Amniotic stem cell (primary cell): ENCODE measurements at places on chromosomes 7 and 10.

DNA sequence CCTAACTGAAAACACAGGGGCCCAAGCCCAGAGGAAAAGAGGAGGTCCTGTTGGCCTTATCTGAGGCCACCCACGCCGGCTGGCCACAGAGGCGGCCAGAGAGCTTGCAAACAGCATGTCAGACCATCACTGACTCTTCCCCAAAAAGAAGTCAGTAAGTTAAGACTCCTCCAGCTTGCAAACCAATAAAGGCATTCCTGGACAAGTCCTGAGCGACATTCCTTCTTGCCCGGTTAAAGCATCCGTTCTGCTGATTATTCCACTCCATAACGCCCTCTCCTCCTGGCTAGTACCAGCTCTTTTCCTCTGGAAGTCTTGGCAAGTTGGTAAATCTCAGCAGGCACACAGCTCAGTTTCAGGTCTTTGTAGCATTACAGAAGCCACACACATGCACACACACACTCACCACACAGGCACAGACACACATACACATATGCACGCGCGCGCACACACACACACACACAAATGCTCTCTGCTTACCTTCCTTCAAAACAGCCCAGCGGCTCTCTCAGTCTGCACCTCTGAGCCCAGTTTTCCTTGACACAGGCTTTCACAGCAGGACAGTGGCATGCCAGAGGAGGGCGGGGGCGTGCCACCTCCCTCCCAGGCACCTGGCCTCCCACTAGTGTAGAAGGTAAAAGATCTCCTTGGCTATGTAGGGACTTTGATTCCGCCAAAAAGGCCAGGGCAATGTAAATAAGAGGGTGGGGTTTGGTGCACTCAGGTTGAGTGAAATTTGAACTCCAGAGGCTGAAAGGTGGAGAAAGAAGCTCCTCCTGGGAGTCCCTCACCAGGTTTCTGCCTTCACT is 201.4 kb downstream of the TNS3 start:
- no peak for DNase-seq

GRCh38 chr10:27285093-27285492 is 44.5 kb upstream of the ACBD5 start:
- no peak for DNase-seq

DNA sequence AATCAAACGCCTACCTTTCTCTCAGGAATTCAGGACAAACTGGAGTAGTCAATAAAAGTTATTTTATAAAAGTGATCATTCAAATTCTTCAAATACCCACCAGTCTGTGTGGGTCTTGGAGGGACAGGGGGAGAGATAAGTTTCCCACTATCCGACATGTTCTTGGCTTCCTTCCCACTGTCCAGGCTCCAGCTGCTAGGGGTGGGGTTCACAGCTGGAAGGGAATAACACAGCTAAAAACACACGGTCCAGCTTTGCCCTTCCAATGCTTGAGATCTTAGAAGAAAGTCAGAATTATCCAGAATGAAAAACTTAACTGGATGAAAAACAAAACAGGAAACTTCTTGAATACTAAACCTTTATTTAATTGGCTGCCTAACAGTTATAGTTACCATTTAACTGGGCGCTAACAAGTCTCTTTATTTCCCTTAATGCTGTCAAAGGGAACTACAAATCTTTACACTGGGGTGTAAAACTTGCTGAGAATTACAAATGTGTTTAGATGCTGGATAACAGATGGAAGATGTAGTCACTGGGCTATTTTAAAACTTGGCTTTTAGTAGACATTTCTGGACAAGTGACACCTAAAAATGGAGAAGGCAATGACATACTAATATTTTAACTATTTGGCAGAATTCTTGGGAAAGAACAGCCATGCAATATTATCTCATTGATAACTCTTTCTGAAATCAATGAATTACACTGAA is 172.8 kb upstream of the IMMP2L start:
- DNase-seq: no peak

DNA sequence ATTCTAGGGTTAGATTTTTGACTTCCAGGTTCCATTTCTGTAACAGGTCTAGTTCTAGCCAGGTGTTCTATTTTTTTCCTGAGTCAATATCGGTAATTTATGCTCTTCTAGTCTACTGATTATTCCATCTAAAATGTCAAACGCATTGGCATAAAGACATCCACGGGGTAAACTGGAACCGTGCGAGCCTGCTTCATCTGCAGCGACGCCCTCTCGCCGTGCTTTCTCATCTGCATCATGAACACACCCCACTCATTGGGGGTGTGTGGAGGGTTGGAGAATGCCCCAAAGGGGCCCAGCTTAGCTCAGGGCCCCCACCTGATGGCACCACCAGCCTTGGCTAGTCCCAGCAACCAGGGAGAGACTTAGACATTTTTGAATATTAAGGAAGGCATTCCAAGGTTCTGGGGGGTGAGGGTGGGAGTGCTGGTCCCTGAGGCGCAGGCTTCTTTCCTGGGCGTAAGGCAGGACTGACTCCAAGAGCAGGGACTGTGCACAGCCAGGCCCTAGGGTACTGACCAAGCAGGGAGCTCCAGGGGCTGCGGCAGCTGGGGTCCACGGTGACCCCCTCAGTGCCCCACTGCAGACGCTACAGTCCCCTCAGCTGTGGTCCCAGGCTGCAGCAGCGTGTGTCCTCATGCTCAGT is 12.9 kb upstream of the CRYGN start:
- DNase-seq: no peak

DNA sequence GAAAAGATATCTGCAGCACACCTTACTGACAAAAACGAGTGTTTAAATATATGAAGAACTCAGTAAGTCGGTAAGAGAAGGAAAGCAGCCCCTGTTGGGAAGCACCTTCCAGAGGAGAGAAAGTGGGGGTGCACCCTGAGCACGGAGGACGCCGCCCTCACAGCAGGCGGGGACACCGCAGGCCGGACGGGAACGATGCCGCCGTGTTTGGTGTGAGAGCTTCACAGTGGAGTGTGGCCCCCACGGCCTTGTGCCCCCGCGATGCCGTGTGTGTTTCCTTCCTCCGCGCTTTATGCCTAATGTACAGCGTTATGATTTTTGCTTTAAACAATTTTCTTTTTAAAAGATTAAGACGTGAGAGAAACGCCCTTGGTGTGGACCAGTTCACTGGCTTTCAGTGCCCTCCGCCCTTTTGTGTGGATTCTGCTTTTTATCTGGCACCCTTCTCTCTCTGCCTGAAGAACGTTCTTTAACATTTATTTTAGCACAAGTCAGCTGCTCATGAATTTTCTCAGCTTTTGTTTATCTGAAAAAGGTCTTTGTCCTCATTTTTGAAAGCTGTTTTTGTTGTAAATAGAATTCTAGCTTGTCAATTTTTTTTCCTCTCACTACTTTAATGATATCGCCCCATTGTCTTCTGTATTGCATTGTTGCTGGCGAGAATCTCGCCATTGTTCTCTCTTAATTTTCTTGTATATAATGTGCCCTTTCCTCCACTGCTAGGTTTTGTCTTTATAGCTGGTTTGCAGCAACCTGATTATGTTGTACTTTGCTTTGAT is 110.7 kb downstream of the INPP5A start:
- no peak for DNase-seq

- no peak for DNase-seq
Observed at GRCh38 chr10:86313621-86314041, 53.0 kb downstream of the GRID1 start.

DNA sequence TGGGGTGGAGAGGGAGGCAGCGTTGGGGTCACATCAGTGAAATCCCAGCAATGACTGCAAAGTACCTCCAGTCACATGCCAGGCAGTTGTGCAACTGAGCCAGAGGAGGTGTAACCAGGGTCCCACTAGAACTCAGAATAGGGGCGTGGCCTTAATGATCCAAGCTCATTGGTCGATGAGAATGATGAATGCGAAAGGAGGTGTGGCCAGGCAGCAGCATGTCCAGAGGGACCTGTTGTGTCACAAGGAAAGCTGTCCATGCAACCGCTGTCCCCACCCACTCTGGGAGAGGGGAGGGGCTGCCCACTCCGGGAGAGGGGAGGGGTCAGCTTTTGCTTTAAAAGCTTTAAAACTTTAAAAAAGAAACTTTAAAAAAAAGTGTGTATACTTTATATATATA is 25.3 kb upstream of the MTPAP start:
- no peak for DNase-seq

GRCh38 chr10:97531401-97531986 is 32.8 kb downstream of the UBTD1 start:
- DNase-seq: no peak

GRCh38 chr7:80581486-80582260 is 56.8 kb upstream of the CD36 start:
- DNase-seq: no peak

DNA sequence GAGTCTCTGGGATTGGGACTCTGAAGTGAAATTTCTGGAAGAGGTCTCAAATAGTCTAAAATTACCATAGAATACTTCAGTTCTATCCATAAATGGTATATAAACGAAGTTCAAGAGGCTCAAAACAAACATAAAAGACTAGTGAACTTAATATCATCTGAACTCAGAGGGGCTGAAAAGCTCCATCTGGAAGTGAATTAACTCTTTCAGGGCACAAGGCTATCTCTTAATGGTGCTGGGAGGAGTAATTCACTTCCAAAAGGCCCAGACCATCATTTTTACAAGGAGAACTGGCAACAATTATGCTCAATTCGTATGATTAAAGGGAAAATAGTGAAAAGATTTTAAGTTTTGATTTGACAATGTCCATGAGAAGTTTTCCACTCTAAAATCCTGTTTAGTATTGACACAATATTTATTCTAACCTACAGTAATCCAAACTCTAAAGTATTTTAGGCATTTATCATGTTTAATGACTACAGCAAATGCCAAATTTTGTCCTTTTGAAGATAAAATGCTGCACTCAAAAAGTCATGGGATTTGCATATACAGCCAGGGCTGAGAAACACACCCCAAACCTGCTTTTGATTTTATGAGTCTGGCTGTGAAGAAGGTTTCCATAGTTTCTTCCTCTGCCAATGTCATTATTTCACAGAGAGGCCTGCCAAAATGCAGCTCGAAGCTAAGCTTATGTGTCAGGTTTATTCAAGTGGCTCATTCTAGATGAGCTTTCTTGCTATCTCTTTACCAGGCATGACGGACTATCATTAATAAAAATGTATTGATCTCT is 143.9 kb downstream of the HIBADH start:
- DNase-seq: no peak

DNA sequence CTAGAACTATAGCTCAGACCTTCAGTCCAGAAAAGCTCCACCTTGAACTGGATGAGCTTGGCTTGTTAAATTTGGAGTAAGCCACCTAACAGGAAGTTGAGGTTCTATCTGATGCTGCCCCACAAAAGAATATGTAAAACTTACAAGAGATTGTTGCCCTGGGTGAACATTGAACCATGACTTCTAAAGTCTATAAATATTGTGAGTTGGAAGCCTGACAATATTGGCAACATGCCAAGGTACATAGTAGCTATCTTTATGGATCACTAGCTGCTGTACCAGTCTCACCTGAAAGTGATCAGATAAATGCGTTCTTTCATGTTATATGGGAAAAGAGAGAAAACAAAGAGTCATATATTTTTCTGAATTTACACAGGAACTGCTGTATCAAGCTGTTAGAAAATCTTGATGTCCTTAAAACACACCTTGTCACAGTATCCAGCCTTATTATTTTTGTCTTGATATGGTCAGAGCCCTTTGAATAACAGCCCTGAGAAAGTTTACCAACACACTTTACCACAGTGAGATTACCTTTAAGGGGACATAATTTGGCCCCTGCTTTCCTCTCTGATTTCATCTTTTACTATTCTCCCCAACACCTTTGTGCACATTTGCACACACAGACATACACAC is 92.0 kb downstream of the LSMEM1 start:
- no peak for DNase-seq

GRCh38 chr10:593901-594457 is 95.5 kb downstream of the DIP2C start:
- DNase-seq: no peak

- DNase-seq: no peak
Observed at GRCh38 chr7:20407585-20408466, 77.1 kb downstream of the ITGB8 start.

DNA sequence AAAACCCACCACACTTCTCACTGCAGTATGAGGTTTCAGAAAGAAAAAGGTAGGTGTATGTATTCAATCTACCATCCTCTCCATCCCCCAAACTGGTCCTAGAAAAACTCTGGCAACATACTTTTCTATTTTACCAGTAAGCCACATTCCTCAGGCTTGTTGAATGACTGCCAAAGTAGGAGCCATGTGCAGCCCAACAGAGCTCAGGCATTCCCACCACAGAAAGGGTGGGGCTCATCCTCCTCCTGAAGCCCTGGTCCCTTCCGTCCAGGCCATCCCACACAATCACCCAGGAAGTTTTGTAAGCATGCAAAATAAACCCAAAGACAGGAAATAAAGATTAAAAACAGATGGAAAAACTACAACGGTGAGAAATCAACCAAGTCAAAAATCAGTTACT is 57.2 kb downstream of the MAD1L1 start:
- peak; percentile 83 for DNase-seq

GRCh38 chr7:147279964-147280374 is 1163.4 kb downstream of the CNTNAP2 start:
- no peak for DNase-seq

- DNase-seq: no peak
Observed at GRCh38 chr10:116538456-116538855, 7.3 kb upstream of the PNLIP start.

DNA sequence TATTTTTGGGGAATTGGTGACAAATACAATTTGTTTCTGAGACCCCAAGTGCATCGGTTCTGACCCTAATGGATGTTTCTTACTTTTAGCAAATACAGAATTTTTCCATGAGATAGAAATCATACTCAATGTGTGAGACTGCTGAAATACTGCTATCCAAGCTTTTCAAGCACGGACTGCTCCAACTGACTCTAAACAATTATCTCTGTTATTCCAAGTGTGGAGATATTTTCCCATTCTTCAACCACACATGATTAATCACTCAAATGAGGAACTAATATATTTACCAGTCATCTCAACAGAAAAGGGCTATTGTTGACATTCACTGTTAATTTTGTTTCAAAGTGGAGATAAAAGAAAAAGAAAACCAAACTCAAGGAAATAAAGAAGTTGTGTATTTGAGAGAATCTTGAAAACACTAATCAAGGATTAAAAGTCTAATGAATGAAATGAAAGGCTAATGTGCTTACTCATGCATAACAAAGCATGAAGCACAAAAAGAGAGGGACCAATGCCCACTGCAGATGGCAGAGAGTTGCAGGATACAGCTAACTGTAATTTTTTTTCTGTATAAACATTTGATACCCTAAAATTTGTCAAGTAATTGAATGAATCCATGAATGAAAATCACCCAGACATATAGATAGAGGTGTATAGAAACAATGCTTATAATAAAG is 423.6 kb downstream of the DGKB start:
- no peak for DNase-seq

DNA sequence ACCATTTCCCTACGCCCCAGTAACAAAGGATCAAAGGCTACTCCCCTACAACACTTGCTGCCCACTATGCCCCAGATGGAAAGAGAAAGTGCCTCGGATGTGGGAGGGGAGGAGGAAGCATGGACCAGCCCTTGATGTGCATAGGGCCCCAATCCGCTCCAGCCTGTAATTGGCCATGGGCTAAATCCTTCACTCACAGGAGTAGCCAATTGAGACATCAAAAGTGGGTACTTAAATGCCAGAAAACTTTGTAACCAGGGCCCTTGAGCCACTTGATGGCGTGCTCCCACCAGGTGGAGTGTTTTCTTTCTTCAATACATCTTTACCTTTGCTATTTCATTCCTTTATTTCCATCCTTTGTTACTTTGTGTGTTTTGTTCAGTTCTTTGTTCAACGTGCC is 500.5 kb upstream of the LRRN3 start:
- no peak for DNase-seq
